ENCODE measurements at places on chromosomes 16 and 17.
A peak's percentile ranks its signal among the peaks of the same experiment; 100 is the strongest.

GRCh38 chr16:4370570-4371356 lies 885 bp upstream of the VASN start:
- no peaks in the 10 kb centered on the region for H3K27me3 ChIP-seq
- no peak overlapping the region for H3K4me3 ChIP-seq
- peaks cover 45% of the 10 kb centered on the region for H3K4me1 ChIP-seq
- peaks cover 25% of the 10 kb centered on the region for H3K36me3 ChIP-seq

GRCh38 chr16:12679660-12680272 lies 123.9 kb downstream of the CPPED1 start:
- H3K4me3 ChIP-seq = no peak overlapping the region
- no peaks in the 10 kb centered on the region for H3K4me1 ChIP-seq
- H3K27me3 ChIP-seq = no peaks in the 10 kb centered on the region
- H3K27ac ChIP-seq = no peak overlapping the region

- no peak overlapping the region for H3K4me3 ChIP-seq
- H3K36me3 ChIP-seq = no peaks in the 10 kb centered on the region
- no peaks in the 10 kb centered on the region for H3K4me1 ChIP-seq
- no peak overlapping the region for H3K27ac ChIP-seq
- H3K27me3 ChIP-seq = no peaks in the 10 kb centered on the region
Observed at GRCh38 chr16:9428355-9429005, 337.0 kb downstream of the HAPSTR1 start.

- H3K27me3 ChIP-seq = no peaks in the 10 kb centered on the region
- peaks cover 68% of the 10 kb centered on the region for H3K36me3 ChIP-seq
- H3K4me1 ChIP-seq = peaks cover 2% of the 10 kb centered on the region
- DNase-seq = no peak
Observed at GRCh38 chr17:45031231-45032173, 19.9 kb downstream of the DCAKD start.

DNA sequence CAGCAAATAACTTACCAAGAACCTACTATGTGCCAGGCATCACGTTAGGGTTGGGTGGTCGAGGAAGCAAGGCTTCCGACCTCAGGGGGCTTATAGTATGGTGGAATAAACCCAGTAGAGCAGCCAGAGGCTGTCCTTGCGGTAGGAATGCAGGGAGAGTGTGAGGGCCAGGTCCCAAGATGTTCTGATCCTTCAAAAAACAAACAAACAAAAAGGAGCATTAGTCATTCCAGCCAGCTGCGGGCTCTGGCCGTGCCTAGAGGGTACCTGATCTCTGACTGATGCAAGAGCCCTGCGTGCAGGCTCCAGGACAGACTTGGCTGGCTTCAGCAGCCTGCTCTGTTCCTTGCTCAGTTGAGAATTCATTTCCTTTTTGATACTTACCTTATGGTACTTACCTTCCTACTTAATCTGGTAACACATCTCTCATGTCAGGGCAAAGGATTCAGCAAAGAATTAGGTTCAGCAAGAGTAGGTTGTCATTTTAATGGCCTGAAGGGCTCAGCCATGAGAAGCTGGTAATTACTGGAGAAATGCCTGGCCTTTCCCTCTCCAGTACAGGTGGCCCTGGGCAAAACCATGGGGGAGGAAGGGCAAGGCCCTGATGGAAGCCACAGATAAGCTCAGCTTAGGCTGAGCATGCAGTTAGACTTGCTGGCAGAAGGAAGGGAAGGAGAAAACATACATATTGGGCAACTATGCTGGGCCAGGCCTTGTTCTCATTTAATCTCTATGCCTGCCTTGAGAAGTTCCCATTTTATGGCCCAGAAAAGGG lies 18.4 kb downstream of the CYB5D2 start:
- no peak for DNase-seq
- peaks cover 7% of the 10 kb centered on the region for H3K4me1 ChIP-seq
- no peak overlapping the region for H3K27ac ChIP-seq
- H3K27me3 ChIP-seq = no peaks in the 10 kb centered on the region

DNA sequence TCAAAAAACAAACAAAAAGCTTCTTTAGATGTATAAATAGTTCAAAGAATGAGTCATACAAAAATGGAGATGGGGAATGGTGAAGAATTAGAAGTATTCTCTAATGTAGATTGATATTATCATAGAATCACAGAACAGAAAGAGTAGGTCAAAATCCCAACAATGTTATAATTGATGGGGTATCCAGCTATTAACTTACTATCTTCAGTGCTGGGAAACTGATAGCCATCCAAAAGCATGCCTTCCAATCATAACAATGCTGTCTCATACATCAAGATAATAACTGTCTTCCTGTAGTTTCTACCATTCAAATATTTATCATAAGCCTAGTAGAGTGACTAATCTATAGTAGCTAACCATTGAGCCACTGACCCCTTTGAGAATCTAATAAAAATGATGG lies 26.7 kb upstream of the GNAO1 start:
- H3K4me3 ChIP-seq = no peak overlapping the region
- H3K27ac ChIP-seq = no peak overlapping the region
- no peaks in the 10 kb centered on the region for H3K4me1 ChIP-seq
- H3K36me3 ChIP-seq = no peaks in the 10 kb centered on the region
- DNase-seq = no peak
- no peaks in the 10 kb centered on the region for H3K27me3 ChIP-seq

DNA sequence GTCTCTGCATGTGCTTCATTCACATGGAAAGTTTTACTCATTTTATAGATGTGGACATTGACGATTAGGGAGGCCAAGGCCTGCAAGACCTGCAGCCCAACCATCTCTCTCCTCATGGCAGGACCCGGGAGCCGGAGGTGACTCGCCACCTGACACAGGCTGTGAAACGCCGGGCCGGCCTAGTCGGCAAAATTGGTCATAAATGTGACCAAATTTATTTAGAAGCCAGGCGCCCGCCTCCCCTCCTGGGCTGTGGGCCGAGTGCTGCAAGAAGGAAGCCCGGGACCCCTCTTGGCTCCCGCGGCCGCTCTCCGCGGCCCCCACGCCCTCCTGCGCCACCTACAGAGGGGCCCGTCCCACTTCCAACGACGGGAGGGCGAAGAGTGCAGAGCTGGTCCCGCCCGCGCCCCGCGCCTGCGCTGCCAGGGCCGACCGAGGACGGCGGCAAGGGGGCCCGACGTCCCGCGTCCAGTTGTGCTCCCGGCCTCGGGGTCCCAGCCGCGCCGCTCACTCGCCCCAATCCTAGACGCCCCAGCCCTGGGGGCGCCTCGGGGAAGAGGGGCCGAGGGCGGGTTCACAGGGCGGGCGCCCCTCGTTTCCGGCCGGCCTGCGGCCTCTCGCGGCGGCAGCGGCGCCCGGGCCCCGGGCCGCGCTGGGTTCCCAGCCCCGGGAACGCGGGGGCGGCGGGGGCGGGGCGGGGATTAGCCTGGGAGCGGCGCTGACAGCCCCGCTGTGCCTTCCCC lies 47.5 kb downstream of the WNT3 start:
- H3K36me3 ChIP-seq = no peaks in the 10 kb centered on the region
- DNase-seq = peak; percentile 32
- H3K4me3 ChIP-seq = no peak overlapping the region
- H3K4me1 ChIP-seq = no peaks in the 10 kb centered on the region
- H3K27ac ChIP-seq = no peak overlapping the region
